ENCODE measurements at places on chromosomes 11 and 22.

- peak; percentile 3 for DNase-seq
These were observed at the start of gene HORMAD2 for GRCh38 chr22:30079952-30080533. Gene HORMAD2, plus strand, starts transcription at chr22:30080464. Its CDS starts 13,489 bp downstream, at chr22:30093953.

- DNase-seq: no peak
These were observed 7.9 kb downstream of the C11orf96 start for GRCh38 chr11:43950311-43950855.

GRCh38 chr22:44493206-44493605 lies 4.8 kb downstream of the RTL6 start:
- DNase-seq: no peak

DNA sequence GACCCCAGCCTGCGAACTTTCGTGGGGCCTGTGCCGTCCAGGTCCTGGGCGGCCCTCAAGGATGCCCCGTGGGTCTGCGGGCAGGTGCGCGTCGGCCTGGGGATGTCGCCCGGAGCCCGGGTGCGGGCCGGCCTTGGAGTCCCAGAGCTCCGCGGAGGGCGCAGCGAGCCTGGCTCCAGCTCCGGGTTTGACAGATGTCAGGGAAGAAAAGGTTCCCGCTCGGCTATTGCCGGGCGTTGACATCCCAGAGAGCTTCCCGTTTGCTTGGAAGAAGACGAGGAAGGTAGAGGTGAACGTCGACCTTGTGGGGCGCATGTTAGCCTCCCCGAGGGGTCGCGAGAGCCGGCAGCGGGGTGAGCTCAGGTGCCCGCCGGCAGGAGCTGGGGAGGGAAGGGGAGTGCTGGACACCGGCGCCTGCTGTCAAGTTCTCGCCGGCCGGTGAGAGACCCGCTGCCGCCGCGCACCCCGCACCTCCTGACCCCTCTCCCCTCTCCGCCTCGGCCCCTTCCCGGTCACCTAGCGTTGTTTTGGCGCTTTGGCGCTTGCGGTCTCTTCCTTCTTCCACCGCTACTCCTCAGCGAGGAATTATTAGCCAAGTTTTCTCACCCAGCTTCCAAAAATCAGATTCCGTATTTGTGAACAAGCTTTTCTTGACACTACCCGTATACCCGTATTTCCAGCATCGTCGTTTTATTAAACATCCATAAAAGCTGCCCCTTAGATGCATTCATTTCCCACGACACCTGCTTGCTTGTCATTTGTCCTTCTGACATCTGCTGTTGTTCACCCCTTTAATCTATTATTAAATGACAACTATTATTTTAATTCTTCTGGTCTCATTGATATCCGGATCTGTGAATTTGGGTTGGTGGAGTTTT lies 1.3 kb downstream of the BMAL1 start:
- DNase-seq: no peak

DNA sequence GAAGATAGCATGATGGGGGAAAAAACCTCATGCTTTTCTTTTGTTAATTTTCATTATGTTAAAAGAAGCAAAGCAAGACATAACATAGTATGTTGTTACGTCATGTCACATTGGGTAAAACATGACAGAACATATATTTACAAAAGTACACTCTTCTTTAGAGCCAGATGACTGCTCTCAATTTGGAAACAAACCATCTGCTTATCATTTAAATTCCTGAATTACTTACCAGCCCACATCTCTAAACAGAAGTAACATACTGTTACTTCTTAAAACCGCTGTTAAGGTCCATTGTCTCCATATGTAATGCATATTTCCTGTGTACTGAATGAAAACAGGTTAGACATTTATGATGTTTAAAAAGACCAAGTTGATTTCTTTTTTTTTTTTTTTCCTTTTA lies 100.0 kb downstream of the TMEM135 start:
- no peak for DNase-seq

DNA sequence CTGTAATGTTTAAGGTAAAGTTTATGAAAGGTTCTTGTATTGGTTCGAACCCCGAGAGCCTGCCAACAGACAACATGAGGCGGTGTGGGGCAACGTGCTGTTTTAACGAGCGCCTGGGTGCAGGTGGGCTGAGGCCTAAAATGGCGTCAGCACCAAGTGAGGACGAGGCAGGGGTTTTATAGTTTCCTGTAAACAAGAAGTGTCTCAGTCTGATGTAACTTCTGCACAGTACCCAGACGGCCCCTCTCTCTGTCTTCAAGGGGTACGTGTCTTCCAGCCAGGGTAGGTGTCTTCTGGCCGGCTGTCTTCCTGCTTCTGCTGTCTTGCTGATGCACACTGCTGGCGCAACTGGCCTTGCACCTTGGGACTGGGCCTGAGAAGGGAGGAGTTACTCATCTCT lies 2.7 kb downstream of the PPFIBP2 start:
- no peak for DNase-seq

All from stimulated activated CD4-positive, alpha-beta T cell treated with anti-CD3 and anti-CD28 coated beads, Interleukin-15, amount 100 ng/mL, for 24 hours (primary cell).